ENCODE measurements at places on chromosomes 13 and 19. TPM values are rescaled to one million over a fixed set of nuclear protein-coding genes. Genes with fewer than 3 reads are reported as not detected.

Gene SERPINE3
- not detected for total RNA-seq

Gene PLPP2
- not detected for total RNA-seq

Gene ZNF443
- total RNA-seq, result 3.7 TPM

Gene NBEA
- 4.4 TPM for total RNA-seq

Gene VAV1
- total RNA-seq, result 3.2 TPM

Gene SHC2
- total RNA-seq, result not detected
